GM06990 (cell line): ENCODE measurements at places on chromosomes 5 and 9.

DNA sequence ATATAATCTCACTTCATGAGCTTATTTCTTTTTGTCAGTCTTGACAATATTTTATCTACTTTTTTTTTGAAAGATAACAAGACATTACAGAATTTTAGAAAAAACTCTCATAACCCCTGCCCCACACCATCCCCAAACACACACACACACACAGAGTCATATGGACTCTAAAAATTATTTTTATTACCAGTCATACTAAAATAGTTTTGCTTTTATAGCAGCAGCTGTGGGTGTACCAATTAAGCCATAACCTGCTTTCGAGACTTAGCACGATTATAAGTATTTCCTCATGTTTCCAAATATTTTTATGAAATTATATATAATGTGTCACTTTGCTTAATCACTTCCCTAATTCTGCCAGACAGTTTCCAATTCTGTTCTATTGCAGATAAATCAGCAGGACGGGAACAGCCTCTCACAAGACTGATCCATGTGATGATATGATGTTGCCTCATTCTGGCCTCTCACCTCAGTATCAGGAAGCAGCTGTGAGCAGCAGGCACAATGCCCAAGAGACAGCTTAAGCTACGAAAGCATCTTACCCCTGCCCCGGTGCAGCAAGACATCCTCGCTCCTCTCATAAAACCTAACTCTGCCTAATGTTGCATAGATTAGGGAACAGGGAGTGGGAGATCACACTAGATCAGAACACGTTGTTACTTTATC is 7.0 kb downstream of the PDCL start:
- DNase-seq, result no peak

DNA sequence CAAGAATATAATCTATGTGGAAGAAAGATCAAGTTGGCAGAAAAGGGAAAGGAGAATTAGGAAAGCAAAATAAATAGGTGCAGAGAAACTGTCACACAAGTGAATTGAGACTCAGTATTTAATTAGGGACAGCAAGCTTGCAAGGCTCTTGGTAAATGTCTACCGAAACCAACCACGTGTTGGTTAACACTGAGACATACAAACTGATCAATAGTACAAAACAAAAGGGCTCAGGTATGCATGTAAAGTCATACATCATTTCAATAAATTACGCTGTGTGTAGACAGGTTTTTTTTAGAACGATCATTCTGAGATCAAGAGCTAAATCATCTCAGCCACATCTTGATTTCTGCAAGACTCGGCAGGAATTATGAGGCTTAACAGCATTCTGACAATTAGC is 225.4 kb downstream of the EBF1 start:
- DNase-seq, result peak; percentile 50

DNA sequence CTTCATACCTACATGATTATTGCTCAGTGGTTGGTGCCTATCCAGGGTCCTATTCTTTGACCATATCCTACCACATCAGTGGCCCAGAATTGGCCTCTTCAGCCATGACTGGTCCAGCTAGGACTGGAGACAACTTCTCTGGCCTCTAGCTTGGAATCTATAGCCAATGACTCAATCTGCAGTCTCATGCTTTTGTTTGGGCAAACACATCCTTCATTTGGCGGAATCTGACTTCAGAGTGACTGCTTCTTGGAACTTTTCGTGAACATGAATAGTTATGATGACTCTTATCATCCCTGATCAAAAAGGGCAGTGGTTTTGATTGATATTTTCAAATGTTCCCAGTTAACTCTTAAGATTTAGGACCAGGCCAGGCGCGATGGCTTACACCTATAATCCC is 134.1 kb downstream of the PAPPA start:
- no peak for DNase-seq

DNA sequence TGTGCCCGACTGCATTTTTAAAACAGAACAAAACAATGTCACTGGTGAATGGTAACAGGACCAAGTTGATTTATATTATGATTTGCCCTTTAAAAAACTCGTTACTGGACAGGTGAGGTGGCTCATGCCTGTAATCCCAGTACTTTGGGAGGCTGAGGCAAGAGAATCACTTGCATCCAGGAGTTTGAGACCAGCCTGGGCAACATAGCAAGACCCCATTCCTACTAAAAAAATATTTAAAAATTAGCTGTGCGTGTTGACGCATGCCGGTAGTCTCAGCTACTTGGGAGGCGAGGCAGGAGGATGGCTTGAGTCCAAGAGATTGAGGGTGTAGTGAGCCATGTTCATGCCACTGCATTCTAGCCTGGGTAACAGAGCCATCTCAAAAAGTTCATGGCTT is 7.2 kb downstream of the UNC13B start:
- no peak for DNase-seq

GRCh38 chr5:76787237-76787636 is 31.6 kb upstream of the F2RL1 start:
- DNase-seq, result no peak

DNA sequence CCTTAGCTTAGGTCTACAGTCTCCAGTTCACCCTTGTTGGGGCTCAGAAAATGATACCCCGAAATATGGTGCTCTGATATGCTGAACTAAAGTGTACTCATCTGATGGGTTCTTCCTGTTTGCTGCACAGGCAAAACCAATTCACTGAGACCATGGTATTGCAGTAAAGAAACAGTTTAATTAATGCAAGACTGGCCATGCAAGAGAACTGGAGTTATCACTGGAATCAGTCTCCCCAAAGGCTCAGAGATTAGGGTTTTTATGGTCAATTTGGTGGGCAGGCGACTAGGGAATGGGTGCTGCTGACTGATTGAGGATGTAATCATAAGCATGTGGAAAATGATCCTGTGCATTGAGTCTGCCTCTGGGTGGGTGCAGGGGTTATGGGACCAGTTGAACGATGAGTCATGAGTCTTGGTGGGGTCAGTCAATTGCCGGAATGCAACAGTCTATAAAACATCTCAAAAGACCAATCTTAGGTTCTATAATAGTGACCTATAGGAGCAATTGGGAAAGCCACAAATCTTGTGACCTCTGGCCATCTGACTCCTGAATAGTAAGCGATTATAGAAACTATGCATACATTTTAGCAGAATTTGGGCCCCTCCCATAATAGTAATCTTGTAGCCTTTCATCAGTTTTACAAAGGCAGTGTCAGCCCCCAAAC is 113.0 kb upstream of the ANKRD55 start:
- no peak for DNase-seq

DNA sequence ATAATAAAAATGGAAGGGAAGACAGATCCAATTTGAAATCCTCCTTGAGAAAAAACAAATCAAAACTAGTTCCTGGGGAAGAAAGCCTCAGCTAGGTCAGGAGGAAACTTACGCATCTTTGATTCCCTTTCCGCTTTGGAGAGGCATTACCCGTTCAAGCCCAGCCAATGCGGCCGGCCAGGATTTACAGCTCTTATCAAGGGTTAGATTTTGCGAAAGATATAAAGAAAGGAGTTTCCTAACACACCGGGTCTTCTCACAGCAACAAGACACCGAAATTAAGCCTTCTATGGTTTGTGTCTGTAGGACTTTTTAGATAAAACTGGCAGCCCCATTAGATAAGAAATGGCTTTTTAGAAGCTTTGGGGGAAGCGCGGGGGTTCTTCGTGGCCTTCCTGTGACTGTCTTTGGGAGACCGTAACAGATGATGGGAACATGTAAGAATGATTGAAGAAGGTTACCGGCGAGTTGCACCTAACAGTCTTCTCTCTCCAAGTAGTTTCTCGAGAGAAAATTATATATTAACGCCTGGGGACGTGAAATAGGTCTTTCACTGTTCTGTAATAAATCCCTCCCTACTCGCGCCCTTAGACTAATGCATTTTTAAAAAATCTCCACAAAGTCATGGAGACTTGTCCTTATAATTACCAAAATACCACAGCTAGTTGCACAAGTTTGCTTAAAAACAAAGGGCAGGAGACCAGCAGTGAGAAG is 1.3 kb upstream of the ISL1 start:
- no peak for DNase-seq

DNA sequence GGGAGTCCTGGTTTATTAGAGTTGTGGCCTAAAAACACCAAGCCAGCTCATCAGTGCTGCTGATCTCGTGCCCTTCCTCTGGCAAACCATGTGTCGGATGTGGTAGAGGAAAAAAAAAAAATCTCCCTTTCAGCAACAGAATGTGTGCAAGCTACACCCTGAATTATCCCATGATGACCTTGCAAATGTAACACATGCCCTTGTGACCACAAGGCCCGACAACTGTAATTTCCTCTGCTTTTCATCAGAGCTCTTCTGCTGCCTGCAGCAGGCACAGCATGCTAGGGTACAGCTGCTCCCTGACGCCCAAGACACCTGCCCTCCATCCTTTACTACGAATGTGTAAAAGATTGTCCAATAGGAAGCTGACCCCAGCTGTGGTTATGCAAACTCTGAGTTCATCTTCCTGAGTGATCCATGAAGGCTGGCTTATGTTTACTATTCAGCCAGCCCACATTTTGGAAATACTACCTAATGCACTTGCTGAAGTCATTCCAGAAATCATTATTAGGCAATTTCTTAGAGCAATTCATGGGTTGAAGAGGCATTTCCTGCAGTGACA is 14.6 kb upstream of the BNC2 start:
- no peak for DNase-seq

DNA sequence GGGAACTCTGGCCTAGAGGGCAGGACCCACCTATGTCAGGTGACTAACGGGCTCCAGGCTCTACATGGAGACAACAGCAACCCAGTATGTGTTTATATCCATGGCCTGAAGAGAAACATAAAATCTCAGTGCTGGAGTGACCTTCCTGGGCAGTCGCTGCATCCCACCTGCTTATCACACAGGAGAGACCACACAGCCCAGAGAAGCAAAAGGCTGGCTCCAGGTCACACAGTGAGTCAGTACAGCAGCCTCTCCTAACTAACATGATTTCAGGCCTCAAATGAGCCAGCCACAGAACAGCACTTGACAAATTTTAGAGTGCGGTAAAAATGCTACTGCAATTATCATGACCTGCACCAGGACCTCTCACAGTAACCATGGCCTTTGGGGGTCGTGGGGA is 54.0 kb upstream of the TGFBR1 start:
- DNase-seq, result no peak

DNA sequence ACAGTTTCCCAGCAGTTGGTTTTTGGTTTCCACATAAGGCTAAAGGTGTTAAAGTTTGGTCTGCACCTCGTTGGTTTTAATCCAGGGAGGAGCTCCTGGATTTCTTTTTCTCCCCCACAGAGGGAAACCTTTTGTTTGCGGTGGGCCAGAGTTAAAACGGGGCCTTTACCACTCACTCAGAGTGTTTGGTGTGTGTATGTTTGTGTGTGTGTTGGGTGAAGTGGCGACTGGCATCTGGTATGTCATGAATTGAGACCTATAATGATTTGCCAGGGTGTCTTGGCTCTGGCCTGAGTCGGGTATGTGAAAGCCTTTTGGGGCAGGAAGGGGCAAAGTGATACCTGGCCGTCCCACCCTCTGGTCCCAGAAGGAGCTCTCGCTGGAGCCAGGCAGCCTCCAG is 30.9 kb downstream of the FAXDC2 start:
- DNase-seq, result no peak

- DNase-seq, result no peak
Measured at GRCh38 chr5:149113669-149114068, 27.6 kb upstream of the ABLIM3 start.

DNA sequence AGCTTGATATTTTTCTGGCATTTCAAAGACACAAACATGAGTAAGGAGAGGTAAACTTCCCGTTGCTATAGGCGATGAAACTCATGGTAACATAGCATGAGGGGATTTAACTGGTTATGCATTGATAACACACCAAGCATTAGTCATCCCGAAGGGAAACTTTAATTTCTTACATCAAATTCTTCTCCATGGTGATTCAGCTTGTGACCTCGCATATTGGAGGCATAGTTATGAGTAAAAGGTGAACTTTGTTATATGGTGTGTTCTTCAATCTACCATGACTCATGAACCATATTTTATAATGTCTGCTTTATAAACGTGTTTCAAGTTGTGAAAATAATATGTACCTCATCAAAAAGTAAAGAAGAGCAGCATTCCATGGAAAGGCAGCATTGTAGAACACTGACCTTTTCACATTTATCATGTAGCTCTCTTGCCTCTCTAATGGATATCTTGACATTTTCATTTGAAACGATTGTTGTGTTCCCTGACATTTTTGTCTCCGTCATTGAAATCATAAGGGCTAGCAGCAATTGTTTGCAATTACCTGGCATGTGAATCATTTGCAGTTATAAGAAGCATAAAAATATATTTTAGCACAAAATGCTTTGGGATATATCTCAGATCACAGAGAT is 491.8 kb downstream of the ANXA1 start:
- DNase-seq, result no peak

DNA sequence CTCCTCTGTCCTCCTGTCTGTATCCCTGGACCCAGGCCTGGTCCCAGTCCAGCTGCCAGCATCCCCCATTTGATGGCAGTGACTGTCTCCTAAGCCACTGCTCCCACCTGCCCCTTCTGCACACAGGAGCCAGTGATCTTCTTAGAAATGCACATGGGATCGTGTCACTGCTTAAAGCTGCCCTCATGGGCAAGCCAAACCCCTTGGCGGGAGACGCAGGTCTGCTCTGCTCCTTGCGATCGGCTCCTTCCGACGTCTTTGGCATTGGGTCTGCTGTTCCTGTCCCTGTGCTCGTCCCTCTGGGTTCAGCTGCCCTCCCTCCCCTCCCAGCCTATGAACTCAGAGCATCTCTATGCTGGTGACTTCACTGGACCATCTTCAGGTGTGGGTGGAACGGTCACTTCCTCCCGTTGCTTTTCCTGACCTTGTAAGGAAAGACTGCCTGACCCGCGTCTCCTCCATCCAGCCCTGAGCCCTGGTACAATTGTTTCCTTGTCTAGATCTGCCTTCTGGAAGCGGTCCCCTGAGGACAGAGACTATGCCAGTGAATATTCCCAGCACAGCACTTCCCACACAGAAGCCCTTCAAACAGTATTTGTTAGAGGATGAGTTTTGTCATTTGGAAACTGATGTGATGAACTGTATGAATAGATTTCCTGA is 116.5 kb downstream of the ZNF354C start:
- DNase-seq, result no peak

DNA sequence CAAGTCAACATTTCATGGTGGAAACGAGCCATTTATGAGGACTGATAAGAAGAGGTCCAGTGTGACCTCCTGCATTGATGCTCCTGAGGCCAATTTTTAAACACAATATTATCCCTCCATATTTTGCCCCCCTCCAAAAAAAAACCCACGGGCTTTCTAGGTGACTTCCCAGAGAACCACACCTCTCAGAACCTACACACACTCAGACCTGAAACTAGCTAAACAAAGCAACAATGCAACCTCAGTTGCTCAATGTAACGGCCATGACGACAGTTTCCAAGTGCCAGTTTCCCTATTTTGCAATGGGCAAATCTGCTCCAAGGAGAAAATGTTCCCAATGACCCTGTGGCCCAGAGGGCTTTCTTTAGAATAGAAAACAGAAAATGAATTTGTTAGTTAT is 3.5 kb downstream of the NRG2 start:
- no peak for DNase-seq

DNA sequence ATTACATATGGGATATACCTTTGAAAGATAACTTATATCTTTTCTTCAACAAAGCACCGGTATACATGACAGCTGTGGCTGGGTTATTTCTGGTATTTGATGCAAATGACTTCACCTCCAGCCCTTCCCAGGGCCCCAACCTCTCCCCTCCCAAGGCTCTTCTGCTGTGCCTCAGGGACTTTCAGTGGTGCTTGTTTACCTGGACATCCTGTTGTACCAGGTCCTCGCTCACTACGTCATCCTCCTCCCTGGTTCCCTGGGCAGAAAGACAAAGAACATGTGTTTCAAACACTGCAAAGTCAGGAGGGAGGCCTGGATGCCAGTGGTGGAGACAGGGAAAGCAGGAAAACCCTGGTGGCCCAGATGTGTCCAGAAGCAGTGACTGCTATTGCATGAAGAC is 23.4 kb downstream of the ANXA6 start:
- no peak for DNase-seq
